ENCODE measurements at places on chromosomes 3 and 15. TPM values are rescaled to one million over a fixed set of nuclear protein-coding genes. Genes with fewer than 3 reads are reported as not detected.

Gene ARGFX
- total RNA-seq = not detected

DNA sequence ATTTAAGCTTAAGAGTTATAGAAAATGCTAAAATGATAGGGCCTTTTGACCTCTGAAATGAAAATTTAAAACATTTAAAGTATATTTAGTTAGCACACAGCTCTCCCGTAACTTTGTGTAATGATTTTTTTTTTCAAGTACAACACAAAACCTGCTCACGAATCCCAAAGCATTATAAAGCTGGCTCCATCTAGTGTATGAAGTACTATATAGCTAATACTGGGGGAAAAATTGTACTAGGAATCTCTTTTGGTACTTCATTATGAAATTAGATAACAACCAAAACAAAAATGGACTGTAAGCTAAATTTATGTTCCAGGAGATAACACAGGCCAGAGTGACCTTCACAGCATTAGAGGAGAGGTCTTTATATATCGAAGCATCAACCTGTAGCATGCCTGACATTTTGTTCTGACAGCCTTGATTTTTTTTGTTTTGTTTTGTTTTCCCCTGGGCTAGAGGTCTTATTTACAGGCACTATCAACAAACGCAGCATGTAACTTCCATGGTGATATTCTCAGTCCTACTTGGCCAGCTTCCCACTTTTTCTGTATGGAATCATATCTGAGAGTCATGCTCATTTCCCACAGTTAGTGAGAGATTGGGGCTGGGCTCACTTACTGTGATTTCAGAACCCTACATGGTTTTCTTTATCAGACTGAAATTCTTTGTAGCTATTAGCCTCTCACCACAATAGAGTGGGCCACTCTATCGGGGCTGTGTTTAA, 116.3 kb downstream of the MITF start:
- no peak overlapping the region for H3K27ac ChIP-seq
- H3K27me3 ChIP-seq = no peaks in the 10 kb centered on the region
- DNase-seq = no peak
- no peak overlapping the region for H3K4me3 ChIP-seq

DNA sequence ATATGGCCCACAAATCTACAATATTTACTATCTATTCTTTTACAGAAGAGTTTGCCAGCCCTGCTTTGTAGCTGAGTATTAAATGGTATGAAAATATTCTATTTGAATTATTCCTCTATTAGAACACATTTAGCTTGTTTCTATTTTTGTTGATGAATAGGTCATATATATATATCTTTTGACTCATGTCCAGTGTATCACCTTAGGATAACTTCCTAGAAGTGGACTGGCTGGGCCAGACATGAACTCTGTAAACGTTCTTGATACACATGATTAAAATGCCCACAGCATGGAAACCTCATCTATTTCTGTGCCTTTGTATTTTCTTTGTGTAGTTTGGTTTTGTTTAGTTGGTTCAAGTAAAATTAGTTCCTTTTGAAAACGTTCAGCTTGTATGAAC, 37.1 kb downstream of the DAZL start:
- no peaks in the 10 kb centered on the region for H3K36me3 ChIP-seq
- H3K4me3 ChIP-seq = no peak overlapping the region
- H3K4me1 ChIP-seq = no peaks in the 10 kb centered on the region
- H3K27ac ChIP-seq = no peak overlapping the region
- DNase-seq = no peak

DNA sequence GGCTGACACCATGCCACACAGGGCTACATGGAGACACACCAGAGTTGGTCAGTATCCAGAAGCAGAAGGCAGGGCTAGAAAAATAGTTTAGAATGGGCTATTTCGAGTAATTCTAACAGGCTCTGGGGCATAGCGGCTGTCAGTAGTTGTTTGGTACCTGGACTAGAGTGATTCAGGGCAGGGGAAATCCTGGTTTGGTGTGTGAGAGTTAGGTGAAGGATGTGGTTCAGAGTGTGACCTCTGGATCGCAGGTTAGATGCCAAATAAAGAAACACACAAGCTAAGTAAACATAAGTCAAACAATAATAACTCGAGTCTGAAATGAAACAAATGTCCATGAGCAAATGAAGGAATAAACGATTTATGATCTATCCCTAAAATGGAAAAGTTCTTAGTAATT, 31.5 kb downstream of the CNTN3 start:
- no peak overlapping the region for H3K4me3 ChIP-seq
- H3K27me3 ChIP-seq = no peaks in the 10 kb centered on the region
- no peaks in the 10 kb centered on the region for H3K4me1 ChIP-seq
- no peak for DNase-seq

GRCh38 chr3:135516143-135516542, 449.4 kb upstream of the PPP2R3A start:
- no peak for DNase-seq
- no peak overlapping the region for H3K4me3 ChIP-seq
- no peak overlapping the region for H3K27ac ChIP-seq
- H3K36me3 ChIP-seq = no peaks in the 10 kb centered on the region
- H3K27me3 ChIP-seq = no peaks in the 10 kb centered on the region

All from right lobe of liver (tissue), 6 donors.